ENCODE measurements at places on chromosomes 12 and 14.
A peak's percentile ranks its signal among the peaks of the same experiment; 100 is the strongest.

GRCh38 chr12:22812531-22812930, 187.6 kb downstream of the ETNK1 start:
- DNase-seq = no peak

DNA sequence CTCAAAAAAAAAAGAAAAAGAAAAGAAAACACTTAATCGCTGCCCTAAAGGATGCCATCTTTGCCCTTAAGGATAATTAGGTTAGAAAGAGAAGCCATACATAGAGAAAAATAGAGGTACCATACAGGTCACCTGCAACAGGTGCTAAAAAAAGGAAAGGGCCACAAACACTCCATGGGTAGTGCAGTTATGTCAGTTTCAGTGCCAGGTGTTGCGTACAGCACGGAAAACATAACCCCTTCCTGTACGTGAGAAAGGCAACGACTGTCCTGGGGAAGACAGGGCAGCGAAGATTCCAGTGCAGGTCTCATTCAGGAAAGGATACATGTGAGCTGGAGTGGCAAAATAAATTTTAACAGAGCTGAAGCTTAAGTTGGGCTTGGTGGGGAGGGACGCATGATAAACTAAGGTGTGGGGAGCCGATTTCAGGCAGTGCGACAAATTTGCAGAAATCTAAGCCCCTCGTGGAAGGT, 553 bp upstream of the DAZAP2 start:
- peak; percentile 30 for DNase-seq

DNA sequence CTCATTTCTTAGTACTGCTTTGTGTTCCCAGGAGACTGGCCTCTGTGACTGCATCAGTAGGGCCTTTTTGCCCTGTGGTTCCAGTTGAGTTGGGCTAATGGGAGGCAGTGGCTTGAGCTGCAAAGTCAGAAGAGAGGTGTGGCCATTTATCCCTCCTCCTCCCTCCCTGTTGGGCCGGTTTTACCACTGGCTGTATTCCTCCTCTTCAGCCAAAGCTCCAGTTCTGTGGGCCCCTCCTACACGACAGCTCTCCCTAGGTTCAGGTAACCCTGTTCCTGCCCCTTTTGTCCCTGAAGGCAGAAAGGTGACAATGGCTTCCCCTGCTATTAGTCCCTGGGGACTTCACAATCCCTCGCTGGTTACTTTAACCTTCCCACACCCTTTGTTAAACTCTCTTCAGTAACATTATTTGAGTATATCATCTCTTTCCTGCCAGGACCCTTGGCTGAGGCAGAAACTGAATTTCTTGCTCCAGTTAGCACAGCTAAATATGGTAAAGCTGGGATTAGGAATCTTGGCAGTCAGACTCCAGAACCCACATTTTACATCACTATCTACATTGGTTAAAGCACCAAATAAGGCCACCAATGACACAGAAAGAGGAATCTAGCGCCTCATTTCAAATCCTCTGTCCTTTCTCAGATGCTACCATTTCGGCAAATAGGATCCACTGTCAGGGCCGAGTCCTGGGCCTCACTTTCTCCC, 121.9 kb upstream of the SLC35F4 start:
- DNase-seq = no peak

DNA sequence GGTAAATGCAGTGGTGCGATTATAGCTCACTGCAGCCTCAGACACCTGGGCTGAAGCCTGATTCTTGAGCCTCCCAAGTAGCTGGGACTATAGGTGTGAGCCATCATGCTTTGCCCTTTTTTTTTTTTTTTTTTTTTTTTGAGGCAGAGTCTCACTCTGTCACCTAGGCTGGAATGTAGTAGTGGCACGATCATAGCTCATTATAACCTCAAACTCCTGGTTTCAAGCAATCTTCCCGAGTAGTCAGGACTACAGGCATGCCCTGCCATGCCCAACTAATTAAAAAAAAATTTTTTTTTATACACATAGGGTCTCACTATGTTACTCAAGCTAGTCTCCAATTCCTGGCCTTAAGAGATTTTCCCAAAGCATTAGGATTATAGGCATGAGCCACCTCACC, 6.9 kb downstream of the ATP2A2 start:
- no peak for DNase-seq

GRCh38 chr12:86697916-86698640, 441.9 kb upstream of the MGAT4C start:
- no peak for DNase-seq

GRCh38 chr12:102462795-102463465, 17.4 kb downstream of the IGF1 start:
- no peak for DNase-seq

DNA sequence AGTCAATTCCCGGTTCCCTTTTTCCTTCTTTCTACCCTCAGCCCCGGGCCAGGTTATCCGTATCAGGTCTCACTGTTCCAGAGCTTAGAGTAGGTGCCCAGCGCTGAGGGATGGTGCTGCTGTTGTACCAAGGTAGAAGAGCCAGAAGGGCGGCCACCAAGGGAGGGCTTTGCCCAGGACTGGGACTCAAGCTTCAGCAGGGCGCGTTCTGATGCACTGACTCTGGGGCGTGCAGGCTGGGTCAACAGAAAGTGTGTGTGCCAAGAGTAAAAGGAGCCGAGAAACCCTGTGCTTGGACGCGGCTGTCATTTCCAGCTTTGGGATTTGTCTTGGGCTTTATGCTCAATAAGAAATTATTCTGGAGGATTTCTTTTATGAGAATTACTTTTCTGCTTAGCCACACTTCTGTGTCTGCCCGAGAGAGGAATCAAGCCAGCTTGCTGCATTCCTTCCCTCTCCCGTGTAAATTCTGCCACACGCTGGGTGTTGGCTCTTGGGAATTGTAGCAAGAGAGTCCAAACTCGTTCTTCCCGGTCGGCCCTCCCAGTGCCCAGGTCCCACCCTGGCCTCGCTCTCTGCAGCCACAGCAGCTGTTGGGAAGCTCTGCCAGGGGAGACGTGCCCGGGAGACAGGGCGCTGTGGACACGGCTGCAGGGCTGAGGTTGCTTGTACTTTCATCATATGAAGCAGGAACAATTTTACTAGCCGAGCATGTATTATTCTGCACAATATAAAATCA, 98.0 kb downstream of the FBXL14 start:
- DNase-seq = no peak

- DNase-seq = no peak
Observed at GRCh38 chr12:106073179-106073578, 65.6 kb downstream of the NUAK1 start.

- peak; percentile 68 for DNase-seq
Observed at GRCh38 chr12:55742719-55743405, at the start of gene GDF11. Gene GDF11 (plus strand): TSS chr12:55743122. CDS start chr12:55743317, 195 bp downstream.

GRCh38 chr12:97293541-97293940, 169.1 kb upstream of the RMST start:
- no peak for DNase-seq

GRCh38 chr12:11916771-11917170, 154.0 kb upstream of the BCL2L14 start:
- no peak for DNase-seq

GRCh38 chr12:132129007-132129406, 15.1 kb downstream of the DDX51 start:
- DNase-seq = no peak

DNA sequence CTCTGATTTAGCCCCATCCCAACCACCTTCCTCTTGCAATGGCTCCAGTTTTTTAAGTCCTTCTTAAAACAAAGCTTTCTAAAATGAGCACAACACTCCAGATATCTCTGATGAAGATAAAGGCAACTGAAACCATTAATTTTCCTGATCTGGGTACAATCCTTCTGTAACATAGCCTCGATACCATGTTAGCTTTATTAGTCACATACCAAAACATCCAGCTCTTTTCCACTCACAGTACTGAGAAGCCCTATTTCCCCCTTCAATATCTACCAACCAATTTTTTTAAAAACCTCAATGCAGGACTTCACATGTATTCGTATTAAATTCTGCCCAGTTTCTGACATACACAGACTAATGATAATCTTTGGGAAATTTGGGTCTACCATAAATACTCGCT, 105.9 kb downstream of the MED13L start:
- no peak for DNase-seq

DNA sequence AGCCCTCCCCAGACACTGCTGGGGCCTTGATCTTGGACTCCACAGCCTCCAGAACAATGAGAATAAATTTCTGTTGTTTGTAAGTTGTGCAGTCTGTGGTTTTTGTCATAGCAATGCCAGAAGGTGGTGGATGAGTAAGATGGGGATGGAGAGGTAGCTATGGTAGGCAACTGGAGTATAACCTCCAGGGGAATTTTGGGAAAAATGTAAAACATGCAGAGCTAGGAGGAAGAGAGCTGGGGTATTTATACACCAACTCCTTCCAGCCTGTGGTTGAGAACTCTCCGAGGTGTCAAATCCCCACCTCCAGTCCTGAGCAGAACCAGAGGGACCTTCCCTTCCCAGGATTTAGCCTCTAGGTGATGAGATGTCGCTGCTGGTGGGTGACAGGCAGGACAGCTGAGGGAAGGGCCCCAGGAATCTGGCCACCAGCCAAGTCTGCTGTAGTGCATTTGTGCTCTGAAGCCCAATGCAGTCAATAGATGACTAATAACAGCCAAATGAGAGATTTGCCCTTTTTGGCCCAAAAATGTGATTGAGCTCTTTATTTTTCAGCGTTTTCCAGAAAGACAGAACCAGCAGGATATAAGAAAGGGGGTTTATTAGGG, 19.1 kb upstream of the CEP170B start:
- no peak for DNase-seq
